A549 (cell line): ENCODE measurements at places on chromosomes 4 and X. TPM values are rescaled to one million over a fixed set of nuclear protein-coding genes. Genes with fewer than 3 reads are reported as not detected.

The LRIT3 gene
- 0.04 to 0.08 TPM (median 0.06 TPM) in 3 replicates for polyA plus RNA-seq

The IL21 gene
- polyA plus RNA-seq = not detected in 3 replicates

The OTC gene
- not detected in 3 replicates for polyA plus RNA-seq

The NHS gene
- polyA plus RNA-seq = 3.6 to 4.3 TPM (median 4.2 TPM) in 3 replicates

The STARD8 gene
- 1.2 to 1.7 TPM (median 1.5 TPM) in 3 replicates for polyA plus RNA-seq

- DNase-seq = no peak
These were observed 169.7 kb downstream of the MAB21L2 start for GRCh38 chr4:150751648-150752047.

- no peak for DNase-seq
These were observed 149.3 kb downstream of the AMMECR1 start for GRCh38 chrX:110168585-110168984.

GRCh38 chr4:128635141-128635954 lies 174.2 kb upstream of the JADE1 start:
- DNase-seq = peak; percentile 98

GRCh38 chr4:14364953-14365536 lies 637.2 kb upstream of the CPEB2 start:
- DNase-seq = no peak

DNA sequence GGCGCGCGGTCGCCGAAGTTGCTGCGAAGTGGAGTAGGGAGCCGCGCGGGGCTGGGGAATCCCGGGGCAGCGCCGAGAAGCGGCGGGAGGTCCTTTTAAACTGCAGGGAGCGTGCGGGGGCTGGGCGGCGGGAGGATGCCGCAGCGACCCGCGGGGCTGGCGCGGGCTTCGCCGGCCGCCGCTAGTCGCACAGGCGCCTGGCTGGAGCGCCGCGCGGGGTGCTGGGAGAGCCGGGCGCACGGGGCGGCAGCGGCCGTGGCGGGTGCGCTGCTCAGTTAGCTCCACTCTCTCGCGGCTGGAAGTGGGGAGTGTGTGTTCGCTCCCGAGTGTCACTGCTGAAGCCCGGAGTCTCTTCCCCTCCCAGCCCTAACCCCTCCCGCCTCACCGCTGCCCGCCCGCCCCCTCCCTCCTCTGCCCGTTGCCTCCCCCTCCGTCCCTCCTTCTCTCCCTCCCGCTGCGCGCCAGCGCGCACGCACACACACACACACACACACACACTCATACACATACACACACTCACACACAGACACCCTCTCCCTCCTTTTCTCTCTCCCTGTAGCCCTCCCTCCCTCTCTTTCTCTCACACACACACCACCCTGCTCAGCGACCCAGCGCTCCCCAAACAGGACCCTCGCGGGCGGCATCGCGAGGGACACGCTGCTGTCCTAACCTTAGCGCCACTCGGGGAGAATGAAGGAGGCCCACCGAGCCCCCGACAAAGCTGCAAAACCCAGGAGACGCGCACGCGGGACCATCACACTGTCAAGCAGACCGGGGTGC lies at the start of gene NDNF:
Gene NDNF (minus strand): TSS at position 312 of the 780 bp plus-strand sequence. CDS start 26,698 bp downstream, outside the sequence.
- DNase-seq = no peak

DNA sequence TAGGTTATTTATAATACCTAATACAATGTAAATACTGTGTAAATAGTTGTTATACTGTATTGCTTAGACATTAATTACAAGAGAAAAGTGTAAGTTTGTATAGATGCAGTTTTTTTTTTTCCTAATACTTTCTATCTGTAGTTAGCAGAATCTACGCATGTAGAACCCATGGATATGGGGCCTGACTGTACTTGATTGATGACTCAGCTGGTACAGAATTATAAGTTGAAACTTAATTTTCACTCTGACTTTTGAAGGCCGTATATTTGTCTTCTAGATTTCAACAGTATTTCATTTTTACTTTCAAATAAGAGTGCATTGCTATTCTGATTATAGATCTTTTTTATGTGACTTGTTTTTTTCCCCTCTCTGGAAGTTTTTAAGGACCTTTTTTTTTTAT lies 30.8 kb upstream of the NDUFC1 start:
- DNase-seq = no peak

DNA sequence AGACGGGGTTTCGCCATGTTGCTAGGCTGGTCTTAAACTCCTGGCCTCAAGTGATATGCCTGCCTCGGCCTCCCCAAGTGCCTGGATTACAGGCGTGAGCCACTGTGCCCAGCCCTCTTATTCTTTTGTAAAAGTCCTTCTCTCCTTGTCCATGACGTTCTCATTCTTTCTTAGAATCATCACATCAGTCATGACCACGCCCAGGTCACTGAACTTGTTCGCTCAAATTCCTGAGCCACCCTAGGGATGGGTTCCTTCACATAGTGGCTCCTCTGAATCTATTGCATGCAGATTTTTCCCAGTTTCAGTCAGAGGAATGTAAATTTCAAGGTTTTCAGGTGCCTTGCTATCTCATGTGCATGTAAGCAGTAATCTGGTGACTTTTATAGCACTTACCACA lies 15.7 kb downstream of the JADE1 start:
- DNase-seq = peak; percentile 46

- DNase-seq = no peak
These were observed 199.5 kb upstream of the UGT8 start for GRCh38 chr4:114399105-114399504.

DNA sequence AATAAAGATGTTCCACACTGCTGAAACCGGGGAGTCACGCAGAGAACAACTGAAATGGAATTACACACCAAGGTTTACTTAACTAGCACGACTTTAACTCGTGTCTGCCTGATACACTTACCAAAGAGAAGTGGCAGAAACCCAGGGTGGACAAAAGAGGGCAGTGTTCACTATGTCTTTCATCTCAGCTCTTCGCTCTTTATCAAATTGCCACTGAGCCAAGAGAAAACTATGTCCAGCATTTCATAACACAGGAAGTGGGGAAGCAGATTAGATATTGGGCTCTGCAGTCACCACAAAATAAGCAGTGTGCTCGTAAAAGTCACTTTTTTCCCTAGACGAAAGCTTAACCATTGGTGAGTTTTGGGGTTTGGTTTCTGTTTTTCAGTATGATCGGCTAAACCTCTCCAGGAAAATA lies 155.7 kb downstream of the CHIC2 start:
- peak; percentile 77 for DNase-seq

DNA sequence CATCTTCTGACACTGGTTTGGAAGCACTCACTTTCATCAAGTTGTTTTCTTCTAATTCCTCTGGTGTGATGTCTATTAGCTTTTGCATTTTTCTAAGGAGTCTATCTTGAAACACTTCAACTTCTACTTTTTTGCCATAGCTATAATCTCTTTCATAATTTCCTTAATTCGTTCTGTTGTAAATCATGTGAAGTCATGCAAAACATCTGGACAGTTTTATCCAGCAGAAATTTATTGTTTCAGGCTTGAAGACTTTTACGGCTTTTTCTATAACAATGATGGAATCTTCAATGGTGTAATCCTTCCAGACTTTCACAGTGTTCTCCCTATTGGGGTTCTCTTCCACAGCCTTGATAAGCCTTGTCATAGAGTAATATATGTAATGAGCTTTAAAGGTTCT lies 74.9 kb upstream of the PABPC4L start:
- DNase-seq = no peak

DNA sequence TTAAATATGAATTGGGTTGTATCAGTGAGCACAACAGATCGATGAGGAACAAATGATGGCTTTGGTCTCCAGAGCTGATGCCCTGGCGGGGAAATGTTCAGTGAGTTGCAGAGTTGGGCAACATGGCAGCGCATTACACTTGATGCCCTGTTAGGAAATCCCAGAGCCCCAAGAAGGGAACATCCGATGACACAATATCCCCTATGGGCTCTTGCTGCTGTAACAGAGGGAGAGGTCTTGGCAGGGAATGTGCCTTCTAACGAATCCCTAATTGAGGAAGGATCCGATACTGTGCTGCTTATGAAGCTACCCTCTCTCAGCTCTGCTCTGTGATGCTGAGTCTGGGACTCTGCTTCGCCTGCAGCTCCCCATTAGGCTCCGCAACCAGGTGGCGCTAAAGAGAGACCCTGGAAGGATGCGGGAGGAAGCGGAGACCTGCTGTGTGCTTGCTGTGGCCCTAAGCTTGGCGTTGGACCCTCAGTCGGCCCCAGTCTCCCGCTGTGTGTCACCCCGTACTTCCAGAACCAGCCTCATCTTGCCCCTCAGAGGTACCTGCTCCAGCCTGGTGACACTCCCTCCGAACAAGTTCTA lies 38.9 kb downstream of the PDHA1 start:
- peak; percentile 59 for DNase-seq

DNA sequence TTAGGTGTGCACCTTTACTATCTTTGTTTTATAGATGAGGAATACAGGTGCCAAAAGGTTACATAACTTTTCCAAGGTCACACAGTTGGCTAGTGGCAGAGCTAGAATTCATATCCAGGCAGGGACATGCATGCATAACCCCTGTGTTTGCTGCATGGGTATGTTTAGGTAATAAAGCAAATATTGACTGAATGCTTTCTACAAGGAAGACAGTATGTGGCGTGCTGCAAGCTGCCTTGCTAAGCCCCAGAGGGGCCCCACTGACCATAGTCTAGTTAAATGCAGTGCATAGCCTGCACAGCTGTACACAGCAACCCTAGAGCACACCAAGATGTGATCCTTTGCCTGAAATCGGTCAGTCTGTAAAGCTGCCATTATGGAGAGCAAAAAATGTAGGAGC lies 320.5 kb upstream of the IGFBP7 start:
- DNase-seq = no peak

DNA sequence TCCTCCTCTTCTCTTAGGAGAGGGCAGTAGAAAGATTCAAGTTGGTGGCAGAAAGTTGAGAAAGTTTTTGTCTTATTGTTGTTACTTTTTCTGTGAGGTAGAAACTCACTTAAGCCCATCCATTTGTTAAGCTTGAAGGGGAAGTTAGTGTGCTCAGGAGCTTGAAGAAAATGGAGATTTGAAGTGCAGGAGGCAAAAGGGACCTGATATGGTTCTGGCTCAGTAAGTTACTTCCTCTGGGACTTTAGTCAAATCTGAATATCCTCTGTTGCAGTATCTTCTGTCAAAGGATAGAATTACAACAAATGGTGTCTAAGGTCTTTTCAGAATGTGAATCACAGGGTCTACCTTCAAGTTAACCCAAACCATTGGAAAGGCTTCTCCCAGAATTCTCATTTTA lies 46.2 kb downstream of the CXCL13 start:
- DNase-seq = no peak

- DNase-seq = no peak
These were observed 32.5 kb downstream of the SLC10A6 start for GRCh38 chr4:86816501-86817273.

DNA sequence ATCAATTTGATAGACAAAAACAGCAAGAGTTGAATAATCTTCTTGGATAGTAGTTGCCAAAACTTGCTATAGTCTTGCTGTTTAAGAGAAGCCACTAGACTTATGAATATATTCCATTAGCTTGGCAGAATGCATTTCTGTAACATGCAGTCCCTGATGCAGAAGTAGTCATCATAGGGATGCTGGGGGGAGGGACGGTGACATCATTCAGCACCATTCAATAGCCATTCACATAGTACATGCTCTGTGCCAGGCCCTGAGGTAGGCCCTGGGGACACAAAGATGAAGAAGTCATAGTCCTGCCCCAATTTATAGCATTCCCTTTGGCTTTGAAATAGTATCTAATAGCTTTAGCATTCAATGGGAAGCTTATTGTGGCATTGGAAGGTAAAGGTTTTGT lies 185.5 kb upstream of the AFF2 start:
- DNase-seq = no peak

DNA sequence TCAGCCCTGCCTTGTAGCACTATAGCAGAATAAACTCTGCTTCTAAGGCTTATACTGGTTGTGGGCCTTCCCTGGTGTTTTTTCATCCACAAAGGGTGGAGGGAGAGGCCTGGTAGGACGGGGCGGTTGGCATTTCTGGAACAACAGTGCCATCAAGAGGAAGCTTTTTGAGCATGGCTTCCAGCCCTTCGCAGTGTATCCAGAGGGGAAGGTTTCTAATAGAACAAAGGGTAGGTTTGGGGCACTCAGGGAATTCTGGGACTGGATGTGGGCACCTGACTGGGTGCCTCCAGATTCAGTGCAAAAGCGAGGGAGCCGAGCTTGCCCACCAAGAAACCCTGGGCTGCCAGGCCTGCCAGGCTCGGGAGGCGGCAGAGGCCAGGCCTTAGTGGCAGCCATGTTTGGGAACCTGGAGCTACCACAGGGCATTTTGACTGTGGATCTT lies 229.6 kb upstream of the AGTR2 start:
- no peak for DNase-seq

DNA sequence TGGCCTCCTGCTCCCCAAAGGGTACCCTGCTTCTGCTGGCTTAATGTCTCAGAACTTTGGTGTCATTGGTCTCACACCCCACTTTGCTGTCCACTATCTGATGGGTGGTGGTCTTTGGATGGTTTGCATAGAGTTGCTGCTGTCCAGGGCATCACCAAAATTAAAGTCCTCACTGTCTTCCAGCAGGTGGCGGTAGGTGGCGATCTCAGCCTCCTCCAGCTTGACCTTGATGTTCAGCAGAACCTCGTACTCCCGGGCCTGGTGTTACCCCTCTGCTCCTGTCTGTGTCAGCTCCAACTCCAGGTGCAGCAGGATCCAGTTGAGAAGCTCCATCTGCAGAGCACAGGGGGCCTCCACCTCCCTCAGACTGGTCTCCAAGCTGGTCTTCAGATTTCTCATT lies 1169.5 kb upstream of the PABPC4L start:
- no peak for DNase-seq

DNA sequence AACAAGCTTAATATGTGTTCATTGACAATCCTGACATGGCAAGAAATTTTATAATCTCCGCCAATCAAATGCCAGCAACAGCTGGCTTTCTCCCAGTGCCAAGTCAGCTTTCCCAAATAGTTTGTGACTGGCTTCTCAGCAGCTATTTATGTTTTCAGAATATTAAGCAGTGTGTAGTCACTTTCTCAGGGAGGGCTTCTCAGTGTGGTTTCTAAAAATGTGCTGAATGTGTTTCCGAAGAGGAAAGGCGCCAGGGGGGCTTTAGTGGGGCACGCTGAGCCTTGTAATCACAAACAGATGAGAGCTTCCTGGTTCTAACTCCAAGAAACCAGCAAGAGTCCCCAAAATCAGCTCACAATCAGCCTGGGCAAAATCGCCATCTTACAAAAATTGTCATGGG lies 258.7 kb upstream of the CPEB2 start:
- no peak for DNase-seq

DNA sequence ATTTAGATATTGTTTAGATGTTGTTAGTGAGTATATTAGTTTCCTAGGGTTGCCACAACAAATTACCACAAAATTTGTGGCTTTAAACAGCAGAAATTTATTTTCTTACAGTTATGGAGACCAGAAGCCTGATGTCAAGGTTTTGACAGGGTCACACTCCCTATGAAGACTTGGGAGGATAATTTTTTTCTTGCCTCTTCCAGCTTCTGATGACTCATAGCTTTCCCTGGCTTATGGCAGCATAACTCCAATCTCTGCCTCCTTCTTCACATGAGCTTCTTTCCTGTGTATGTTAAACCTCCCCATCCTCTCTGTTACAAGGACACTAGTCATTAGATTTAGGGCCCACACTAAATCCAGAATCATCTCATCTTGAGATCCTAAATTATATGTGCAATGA lies 20.9 kb upstream of the RAB40A start:
- no peak for DNase-seq
